A172 (cell line): ENCODE measurements at places on chromosomes 16 and 17.

DNA sequence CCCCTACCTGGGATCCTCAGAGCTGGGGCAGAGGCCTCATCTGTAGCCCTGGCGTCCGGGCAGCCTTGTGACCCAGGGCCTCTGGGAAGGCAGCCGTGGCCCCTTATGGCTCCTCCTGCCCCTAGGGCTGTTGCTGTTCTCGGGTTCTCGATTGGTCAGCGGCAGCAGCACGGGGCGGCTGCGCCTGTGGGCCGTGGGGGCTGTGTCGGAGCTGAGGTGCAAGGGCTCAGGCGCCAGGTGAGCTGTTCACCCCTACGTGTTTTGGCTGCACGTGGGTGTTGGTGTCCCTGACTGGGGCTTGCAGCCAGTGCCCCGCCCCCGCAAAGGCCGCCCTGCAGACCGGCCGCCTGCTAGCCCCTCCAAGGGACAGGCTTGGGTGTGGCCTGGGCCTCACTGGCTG is 5.8 kb upstream of the RHOT2 start:
- DNase-seq: no peak

DNA sequence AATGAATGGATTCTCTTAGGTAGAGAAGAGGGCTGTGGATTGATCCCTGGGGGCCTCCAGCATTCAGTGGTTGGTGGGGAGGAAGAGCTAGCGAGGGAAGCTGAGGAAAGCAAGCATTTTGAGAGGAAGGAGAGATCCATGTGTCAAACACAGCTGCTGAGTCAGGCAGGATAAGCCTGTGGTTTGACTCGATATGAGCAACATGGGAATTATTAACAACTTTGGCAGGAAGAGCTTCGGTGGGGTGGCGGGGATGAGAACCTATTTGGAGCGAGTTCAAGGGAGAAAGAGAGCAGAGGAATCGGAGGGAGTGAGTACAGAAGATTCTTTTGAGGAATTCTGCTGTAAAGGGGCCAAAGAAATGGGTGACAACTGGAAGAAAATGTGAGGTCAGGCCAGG is 59.5 kb upstream of the CDC42EP4 start:
- DNase-seq: peak; percentile 80

DNA sequence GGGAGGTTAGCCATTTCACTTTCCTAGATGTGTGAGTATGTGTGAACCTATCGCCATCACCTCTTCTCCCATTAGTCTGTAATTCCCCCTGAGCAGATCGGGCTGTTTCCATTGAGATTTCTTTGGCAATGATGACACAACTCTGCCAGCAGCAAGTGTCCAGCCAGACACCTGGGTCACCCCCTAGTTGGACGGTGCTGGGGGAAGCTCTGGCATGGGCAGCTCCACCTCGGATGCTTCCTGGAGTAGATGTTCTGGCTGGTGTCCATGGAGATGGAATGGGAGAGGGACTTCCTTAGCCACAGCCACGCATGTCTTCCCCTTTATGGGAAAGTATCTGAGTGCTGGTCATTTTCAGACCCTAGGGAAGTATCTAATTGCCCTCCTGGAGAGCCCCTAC is 247.9 kb upstream of the RPL38 start:
- no peak for DNase-seq

DNA sequence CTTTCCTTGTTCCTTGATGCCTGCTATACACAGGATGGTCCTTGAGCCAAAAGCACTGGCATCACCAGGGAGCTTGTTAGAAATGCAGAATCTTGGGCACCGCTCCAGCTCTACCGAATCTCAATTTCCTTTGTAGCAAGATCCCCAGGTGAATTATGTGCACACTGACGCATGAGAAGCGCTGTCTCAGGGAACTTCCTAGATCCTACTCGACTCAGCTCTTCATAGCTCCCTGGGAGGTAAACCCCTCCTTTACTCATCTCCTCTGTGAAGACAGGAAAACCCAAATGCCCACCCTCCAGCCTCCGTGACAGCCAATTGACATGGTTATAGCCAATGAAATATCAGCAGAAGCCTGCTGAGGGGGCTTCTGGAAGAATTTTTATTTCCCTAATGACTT is 4.1 kb downstream of the USP31 start:
- peak; percentile 67 for DNase-seq

GRCh38 chr16:58963479-58963878 is 229.4 kb upstream of the GOT2 start:
- no peak for DNase-seq

DNA sequence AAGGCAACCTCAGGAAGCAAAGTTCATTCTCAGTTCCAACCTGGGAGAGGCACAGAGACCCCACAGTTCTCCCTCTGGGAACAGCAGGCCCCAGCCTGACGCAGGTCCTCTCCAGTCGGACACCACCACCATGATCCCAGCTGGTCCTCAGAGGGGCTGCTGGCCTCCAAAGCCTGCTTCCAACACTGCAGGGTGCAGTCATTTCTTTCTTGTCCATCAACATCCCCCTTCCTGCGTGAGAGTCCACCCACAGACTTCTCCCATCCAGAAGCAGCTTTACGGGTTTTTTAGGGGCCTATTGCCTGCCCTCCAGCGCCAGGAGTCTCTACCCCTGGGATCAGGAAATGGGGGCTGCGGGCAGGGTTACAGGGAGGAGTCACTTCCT is 29.3 kb upstream of the TNRC6C start:
- no peak for DNase-seq

GRCh38 chr17:66677201-66677981 is 157.5 kb upstream of the CACNG5 start:
- no peak for DNase-seq

DNA sequence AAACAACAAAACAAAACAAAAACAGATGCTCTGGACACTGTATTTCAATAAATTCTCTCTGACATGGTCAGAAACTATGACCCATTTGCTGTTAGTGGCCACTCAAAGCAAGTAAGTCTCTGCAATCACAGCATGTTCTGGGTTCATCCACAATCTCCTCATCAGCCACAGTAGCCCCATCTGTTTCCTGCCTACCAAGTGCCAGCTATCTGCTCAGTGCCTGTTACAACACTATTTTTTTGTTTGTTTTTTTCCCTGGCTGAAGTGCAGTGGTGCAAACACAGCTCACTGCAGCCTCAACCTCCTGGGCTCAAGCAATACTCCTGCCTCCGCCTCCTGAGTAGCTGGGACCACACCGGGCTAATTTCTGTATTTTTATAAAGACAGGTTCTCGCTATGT is 137.9 kb downstream of the SOX9 start:
- no peak for DNase-seq

GRCh38 chr16:81987706-81988105 is 23.6 kb downstream of the SDR42E1 start:
- no peak for DNase-seq

DNA sequence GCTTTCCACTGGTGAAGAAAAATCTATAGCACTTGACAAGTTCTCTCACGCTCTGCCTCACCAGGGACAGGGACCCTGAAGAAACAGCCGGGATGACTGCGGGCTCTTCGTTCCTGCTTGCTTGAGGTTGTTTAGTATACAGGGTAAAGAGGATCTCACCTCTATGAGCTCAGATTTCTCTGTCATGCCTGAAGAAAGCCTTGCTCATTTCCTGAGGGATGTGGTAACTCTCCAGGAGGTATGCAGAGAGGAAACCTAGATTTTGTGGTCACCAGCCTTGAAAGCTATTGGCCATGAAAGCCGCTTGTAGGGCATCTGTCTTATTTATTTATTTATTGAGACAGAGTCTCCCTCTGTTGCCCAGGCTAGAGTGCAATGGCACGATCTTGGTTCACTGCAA is 23.2 kb downstream of the USP43 start:
- peak; percentile 93 for DNase-seq

DNA sequence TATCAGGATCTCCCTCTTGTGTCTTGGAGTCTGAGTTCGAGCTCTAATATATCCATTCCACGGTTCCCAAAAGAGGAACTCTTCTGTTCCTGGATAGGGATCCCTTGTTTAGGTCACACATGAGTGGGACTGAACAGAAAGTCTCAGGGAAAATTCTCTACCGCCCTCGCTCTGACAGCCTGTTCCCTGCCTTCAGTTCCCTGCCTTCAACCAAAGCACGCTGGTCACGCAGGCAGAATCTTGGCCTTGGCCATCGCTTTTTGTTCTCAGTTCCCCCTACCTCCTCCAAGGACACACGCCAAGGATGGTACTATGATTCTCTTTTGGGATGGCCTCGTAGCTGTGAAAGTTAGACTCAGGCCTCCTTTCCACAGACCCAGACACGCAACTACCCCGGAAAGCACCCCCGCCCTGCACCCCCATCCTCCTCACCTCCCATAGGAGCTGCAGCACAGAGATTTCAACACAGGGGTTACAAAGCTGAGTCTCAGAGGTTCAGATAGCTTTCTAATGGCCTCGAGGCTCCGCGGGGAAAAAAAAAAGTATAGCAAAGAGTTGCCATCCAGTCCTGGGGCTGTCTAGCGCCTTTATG is 1.5 kb upstream of the SHISA6 start:
- no peak for DNase-seq

DNA sequence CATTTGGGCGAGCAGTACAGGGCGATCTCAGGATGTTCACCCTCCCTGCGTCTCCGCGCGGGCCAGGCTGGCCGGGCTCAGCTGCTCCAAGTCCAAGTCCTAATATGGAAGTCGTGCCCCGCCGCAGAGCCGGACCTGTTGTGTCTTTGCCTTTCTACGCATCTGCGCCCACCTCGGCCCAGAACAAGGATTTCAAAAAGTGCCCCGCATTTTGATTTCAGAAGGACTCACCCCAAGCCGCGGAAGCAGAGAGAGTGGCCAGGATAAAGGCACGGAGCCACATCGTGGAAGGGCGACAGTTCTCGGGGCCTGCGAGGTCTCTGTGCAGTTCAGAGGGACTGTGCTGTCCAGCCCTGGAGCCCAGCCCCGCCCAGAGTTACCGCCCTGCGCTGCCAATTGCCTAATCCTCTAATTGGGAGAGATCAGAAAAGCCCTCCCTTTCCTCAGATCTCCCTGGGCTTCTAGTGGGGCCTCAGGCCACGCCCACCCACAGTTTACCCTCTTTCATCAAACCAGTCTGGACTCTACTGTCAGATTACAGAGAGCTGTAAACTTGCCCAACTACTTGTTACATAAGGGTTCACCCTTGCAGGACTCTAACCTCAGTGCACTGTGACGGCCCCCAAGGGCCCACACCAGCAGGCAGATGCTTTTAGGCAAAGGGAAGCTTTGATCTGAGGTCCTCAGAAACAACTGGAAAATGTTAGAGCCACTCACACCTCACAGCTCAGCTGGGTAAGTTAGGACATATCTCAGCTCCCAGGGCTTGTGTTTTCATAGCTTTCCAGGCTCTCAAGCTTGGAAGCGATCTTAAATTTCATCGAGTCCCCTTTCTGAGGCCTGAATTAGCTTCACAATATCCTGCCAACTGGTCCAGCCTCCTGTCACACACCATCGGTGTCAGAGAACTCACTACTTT is at the start of gene CES1:
CES1 (minus strand) TSS at position 324 of the 919 bp plus-strand sequence; CDS start at position 283, 41 bp downstream.
- DNase-seq: no peak

DNA sequence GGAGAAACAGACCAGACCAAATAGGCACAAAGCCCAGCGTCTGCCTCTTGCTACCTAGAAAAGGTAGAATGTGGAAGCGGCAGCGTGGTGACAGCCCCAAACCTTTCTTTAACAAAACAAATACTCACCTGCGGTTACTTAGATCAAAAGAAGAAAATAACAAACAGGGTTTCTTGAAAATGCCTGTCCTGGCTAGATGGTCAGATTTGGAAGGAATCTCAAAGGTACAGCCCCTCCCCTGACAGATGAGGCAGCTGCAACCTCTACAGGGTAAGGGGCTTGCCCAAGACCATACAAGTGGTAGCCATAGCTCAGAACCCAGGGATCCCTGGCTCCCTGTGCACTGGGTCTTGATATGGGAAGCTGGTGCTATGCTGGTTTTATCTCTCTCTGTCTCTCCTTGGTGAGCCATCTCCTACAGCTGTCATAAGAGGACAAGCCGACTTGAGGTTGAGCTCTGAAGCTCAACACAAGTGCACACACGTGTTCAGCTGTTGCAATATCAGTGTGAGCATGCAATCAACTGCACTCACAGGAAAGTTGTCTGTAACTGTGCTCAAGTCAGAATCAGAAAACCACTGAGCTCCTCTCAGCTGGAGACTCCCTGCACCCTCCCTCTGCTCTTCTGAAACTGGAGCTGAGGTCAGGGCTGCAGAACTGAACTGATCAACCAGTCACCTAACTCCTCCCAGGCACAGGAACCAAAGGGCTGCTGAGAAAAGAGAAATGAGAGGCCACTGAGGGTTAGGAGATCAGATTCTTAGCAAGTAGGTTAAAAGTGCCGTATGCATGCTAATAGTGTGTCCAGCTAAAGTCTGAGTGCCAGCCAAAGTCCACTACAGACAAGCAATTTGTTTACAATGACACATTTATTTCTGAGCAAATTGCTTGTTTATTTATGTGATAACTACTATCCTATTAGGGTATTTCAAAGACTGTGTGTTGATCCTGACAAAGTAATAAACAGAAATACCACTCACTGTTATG is 6.1 kb upstream of the RNF157 start:
- DNase-seq: no peak

- peak; percentile 86 for DNase-seq
Observed at GRCh38 chr16:87499189-87499486, 6.3 kb upstream of the ZCCHC14 start.

DNA sequence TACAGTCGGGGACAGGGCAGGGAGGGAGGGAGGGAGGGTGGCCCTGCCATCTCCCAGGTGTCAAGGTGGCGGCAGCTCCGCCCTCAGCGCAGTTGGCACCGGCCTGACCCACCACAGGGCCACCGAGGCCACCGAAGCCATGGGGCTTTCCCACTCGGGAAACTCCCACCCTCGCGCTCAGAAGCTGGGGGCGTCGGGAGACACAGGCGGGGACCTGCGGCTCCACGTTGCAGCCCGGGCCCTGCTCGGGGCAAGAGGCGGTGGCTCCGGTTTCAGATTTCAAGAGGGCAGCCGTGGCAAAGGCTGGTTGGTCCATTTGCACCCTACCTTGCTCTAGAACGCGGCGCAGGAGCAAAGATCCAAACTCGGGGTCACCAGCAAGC is 544 bp downstream of the CYB561 start:
- DNase-seq: no peak

- DNase-seq: no peak
Observed at GRCh38 chr17:80861418-80861815, 130.2 kb upstream of the CHMP6 start.

DNA sequence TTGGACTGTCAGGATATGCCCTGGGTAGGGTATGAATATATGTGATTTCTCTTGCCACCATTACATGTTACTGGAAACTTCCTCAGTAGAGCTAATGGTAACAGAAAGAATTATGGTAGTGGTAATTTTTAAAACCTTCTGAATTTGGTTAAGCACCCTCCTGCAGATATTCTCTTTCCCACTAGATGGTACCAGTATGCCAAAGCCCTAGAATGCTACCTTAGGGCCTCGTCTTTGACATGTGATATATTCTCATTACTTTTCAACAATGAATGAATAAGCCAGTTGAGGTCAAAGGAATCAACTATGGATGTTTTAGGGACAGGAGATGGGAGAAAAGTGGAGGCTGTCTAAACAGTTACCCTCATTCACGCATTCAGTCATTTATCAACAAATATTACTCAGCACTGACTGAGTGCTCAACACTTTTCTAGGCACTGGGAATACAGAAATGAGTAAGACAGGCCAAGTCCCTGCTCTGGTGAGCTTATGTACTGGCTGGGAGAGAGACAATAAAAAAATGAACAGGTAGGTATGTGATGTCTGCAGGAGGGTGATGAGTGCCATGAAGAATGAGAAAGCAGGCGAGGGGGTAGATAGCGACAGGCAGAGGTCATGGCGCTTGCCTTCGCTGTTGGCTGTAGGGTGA is 14.7 kb downstream of the CDH13 start:
- DNase-seq: no peak

- DNase-seq: peak; percentile 76
Observed at GRCh38 chr17:66540131-66540781, 237.8 kb downstream of the PRKCA start.

- DNase-seq: no peak
Observed at GRCh38 chr17:76493505-76494167, 7.6 kb downstream of the RHBDF2 start.

- peak; percentile 75 for DNase-seq
Observed at GRCh38 chr17:79993390-79994227, 42.1 kb downstream of the TBC1D16 start.
